ENCODE measurements at places on chromosomes 3 and 15. TPM values are rescaled to one million over a fixed set of nuclear protein-coding genes. Genes with fewer than 3 reads are reported as not detected.

VPS33B gene
- total RNA-seq, result 28.0 TPM

FANCD2OS gene
- total RNA-seq, result not detected

QTRT2 gene
- total RNA-seq, result 31.7 TPM

KIF23 gene
- 0.36 TPM for total RNA-seq

BCL2A1 gene
- total RNA-seq, result 10.6 TPM

C3orf49 gene
- total RNA-seq, result not detected

SGO1 gene
- 0.60 TPM for total RNA-seq

PEX5L gene
- not detected for total RNA-seq

AADACL2 gene
- not detected for total RNA-seq

USP8 gene
- 56.0 TPM for total RNA-seq

LSAMP gene
- total RNA-seq, result 0.28 TPM

PARP15 gene
- total RNA-seq, result 72.5 TPM

SCG5 gene
- not detected for total RNA-seq

SH2D7 gene
- total RNA-seq, result not detected

CLDN16 gene
- not detected for total RNA-seq

NR2F2 gene
- total RNA-seq, result 0.32 TPM

GCNT3 gene
- total RNA-seq, result not detected

ATP13A3 gene
- total RNA-seq, result 50.7 TPM

DCLK3 gene
- not detected for total RNA-seq

NRROS gene
- 7.6 TPM for total RNA-seq

CADPS gene
- 0.49 TPM for total RNA-seq

MYRIP gene
- not detected for total RNA-seq

TMC3 gene
- not detected for total RNA-seq

FBXW12 gene
- total RNA-seq, result not detected

ACTR8 gene
- 47.3 TPM for total RNA-seq

ACTRT3 gene
- 0.28 TPM for total RNA-seq

MB21D2 gene
- total RNA-seq, result 5.2 TPM

SCN11A gene
- total RNA-seq, result 0.23 TPM

CYP8B1 gene
- 0.09 TPM for total RNA-seq

SLC9C1 gene
- total RNA-seq, result not detected

GUCA1C gene
- total RNA-seq, result not detected

LRRC31 gene
- total RNA-seq, result not detected

CHCHD4 gene
- 2.7 TPM for total RNA-seq

POLR2M gene
- total RNA-seq, result 85.7 TPM

EPHB3 gene
- total RNA-seq, result 1.1 TPM

CHSY1 gene
- total RNA-seq, result 14.8 TPM

CLRN1 gene
- total RNA-seq, result not detected

GOLGA6L7 gene
- total RNA-seq, result not detected

MYZAP gene
- total RNA-seq, result 1.9 TPM

FGF12 gene
- total RNA-seq, result not detected

KBTBD13 gene
- not detected for total RNA-seq
